Vagina (tissue), 2 donors: ENCODE measurements at places on chromosomes 13 and 19.

- no peak for DNase-seq
Measured at GRCh38 chr13:66703597-66703996, 526.5 kb downstream of the PCDH9 start.

DNA sequence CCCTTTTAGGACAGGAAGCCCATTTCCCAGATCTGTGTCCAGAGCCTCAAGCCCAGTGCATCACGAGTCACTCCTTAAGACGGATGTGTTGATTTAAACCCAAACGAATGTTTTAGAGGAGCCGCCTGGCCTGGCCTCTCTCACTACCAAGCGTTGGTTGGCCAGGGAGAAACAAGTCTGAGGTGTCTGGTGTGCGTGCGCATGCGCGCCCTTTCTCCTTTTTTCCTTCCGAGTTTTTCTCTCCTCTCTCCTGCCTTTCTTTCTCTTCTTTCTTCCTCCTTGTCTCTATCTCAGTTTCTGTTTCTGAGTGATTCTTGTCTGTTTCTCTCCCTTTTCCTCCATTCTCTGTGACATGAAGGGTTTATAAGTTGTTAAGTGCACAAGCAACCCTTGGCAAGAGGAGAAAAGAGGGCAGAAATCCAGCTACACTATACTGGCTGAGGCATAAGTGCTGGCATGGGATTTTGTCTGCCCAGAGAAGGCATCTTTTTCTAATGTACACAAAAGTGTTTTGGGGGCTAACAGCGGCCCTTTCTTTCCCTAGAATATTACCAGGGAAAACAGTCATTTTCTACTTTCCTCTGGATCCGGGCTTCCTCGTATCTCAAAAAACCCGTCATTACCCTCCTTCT is 170.5 kb downstream of the DNAJC15 start:
- no peak for DNase-seq

- DNase-seq: no peak
Measured at GRCh38 chr19:3931041-3931440, 1.8 kb upstream of the NMRK2 start.

- DNase-seq: no peak
Measured at GRCh38 chr13:56752636-56753035, 388.1 kb upstream of the PRR20A start.

DNA sequence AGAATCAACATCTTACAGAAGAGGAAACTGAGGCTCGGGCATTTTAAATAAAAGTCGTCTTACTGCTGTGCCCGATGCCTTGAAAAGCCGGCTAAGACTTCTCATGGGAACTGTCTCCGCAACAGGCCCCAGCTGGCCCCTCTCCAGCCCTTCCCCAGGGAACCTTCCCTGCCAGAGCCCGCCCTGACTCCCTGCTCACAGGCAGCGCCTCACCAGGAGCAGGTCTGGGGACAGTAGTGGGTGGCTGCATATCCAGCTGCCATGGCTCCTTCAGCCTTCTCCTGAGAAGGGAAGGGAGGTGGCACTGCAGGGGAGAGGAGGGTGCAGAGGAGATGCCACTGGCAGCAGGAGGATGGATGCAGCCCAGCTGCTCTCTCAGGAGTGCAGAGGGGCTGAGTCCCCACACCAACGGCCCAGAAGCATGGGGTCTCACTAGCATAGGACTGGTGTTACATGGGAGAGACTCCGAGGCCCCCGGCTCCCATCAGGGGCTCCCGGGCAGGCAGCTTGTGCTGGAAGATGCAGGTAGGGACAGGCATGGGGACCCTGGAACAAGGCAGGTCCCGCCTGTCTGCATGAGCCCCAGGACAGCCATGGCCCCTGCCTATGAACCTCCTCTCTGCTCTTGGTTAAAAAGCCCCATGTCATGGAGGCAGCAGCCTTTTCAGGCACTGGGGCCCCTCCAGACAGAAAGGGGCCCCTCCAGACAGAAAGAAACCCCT is 216.4 kb upstream of the SGCG start:
- no peak for DNase-seq

DNA sequence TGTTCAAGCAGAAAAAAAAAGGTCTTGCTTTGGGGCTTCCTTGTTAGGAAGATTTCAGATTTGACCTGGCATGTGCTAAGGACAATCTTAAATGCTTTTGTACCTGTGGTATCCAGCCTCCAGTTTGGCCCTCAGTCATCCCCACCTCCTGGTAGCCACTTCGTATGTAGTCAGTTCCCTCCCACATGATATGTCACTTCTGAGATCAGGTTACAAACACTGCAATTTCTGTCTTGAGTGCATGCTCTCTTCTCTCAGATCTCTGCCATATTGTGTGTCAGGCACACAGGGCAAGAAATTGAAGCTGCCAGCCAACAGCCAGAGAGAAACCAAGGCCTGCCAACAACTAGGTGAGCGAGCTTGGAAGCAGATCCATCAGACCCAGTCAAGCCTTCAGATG is 60.3 kb upstream of the STARD13 start:
- DNase-seq: no peak

DNA sequence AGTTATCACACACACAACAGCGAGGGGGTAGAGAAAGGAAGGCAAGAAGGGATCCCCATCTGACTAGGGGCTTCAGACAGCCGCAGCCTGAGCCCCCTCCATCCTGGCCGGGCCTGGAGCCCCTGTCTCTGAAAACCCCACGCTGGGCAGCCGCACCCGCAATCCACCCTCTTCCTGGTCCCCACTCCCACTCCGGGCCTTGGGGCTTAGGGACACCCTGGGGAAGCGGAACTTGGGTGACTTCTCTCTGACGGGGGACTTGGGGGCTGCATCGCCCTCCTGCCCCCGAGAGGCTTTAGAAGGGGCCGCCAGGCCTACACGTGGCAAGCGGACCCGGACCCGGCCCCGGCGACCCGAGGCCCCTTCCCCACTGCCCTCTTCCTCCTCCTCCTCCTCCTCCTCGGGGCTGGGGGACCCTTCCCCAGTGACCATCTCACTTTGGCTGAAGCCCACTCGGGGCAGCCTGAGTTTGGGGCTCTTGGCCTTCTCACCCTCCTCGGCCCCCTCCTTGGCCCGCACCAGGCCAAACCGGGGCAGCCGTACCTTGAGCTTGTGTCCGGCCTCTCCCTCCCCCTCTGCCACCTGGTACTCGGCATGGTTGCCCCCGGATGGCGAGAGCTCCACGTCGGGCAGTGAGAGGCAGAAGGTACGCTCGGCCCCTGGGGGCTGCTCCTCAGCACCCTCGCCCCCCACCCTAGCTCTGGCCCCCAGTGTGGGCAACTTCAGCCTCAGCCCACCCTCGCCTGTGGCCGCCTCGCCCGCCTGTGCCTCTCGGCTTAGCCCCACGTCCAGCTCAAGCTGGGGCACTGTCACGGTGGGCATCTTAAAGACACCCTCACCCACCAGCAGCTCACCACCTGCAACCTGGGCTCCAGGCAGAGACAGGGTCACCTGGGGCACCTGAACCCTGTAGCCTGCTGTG is 4.2 kb upstream of the HIPK4 start:
- DNase-seq: no peak

DNA sequence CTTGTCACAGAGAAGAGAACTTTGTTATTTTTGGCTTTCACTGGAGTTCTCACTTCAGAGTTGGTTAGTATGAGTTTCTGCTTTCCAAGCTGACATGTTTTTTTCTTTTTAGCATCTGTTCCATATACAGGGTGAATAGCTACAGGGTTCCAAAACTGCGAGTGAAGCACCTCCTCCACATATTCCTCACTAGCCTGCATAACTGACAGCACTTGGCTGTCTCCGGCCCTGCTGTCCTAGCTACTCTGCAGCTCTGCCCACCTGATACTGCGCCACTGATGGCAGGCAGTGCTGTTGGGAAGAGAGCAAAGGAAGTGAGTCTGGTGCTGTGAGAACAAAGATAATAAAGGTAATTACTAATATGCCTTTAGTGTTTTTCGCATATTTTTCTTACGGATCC is 6.8 kb downstream of the ATP8A2 start:
- DNase-seq: no peak

DNA sequence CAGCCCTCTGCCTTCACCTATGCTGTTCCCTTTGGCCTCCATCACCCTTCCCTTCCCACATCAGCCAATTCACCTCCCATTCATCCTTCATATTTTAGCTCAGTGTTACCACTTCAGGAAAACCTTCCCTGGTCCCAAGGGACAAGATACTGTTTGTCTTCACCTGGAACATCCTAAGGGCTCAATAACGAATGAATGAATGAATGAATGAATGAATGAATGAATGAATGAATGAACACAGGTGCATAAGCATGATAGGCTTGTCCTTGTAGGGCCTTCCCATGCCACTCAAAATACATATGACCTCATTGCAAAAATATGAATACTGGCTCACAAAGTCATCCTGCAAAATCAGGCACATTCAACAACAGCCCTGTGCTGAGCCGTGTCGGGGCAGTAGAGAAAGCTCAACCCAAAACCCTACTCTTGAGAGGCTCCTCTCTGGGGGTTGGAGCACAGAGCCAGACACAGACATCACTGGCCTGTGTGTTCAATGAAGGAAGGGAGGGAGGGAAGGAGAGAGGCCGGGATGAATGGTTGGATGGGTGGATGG is 33.7 kb upstream of the TPM4 start:
- no peak for DNase-seq

GRCh38 chr13:113451951-113452421 is 1.3 kb downstream of the ADPRHL1 start:
- no peak for DNase-seq

DNA sequence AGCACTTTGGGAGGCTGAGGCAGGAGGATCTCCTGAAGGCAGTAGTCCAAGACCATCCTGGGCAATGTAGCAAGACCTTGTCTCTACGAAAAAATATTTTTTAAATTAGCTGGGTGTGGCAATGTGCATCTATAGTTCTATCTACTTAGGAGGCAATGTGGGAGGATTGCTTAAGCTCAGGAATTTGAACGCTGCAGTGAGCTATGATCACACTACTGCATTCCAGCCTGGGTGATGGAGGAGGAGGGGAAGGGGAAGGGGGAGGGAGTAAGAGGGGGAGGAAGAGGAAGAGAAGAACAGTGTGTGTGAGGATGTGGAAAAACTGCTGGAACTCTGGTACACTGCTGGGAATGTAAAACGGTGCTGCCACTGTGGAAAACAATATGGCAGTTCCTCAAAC is 9.2 kb upstream of the CLIP3 start:
- DNase-seq: no peak

DNA sequence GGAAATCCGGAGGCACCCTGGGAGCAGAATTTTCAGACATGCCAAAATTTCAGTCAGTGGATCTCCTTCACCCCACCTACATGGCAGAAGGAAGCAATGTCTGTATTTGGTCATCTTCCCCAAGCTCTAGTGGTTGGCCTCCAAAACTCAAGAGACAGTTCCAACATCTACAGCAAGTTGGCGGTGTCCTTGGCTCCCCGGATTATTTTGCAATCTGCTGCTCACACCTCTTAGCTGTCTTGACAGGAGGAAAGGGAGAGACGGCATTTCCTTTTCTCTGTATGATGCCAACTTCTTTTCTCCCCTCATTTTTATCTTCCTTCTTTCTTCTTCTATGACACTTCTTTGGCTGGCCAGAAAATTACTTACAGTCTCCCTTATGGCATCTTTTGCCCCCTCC is 159.9 kb downstream of the SUCLA2 start:
- DNase-seq: no peak
